ENCODE measurements at places on chromosomes 7 and 10.

- DNase-seq, result no peak
Measured at GRCh38 chr7:80593869-80594586, 44.4 kb upstream of the CD36 start.

- DNase-seq, result no peak
Measured at GRCh38 chr7:41247143-41247865, 455.6 kb downstream of the INHBA start.

DNA sequence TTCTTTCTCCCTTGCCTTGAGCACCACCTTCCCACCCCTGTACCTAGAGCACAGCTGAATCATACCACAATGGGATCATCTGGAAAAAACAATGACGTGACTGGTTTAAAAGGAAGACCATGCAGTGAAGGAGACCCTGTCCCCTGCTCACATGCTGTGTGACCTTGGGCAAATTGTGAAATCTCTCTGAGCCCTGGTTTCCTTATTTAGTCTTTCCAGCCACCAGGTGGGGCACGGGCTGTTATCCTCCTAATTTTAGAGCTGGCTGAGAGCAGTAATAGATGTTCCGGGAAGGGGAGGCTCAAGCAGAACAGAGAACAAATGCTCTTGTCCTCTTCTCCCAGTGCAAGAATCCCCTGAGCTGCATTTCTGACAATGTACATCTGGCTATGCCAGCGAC lies 198.3 kb downstream of the RPS24 start:
- DNase-seq, result peak; percentile 30

- DNase-seq, result no peak
Measured at GRCh38 chr7:132836746-132837145, 245.1 kb downstream of the CHCHD3 start.

DNA sequence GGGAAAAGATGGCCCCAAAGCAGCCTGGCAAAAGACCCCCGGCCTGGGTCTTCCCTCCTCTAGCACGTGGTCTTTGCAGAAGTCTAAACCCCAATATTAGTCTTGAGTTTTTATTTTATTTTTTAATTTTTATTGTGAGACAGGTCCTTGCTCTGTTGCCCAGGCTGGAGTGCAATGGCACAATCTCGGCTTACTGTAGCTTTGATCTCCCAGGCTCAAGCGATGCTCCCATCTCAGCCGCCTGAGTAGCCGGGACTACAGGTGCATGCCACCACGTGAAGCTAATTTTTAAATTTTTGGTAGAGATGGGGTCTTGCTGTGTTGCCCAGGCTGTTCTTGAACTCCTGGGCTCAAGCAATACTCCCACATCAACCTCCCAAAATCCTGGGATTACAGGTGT lies 40.3 kb upstream of the MXI1 start:
- DNase-seq, result no peak

DNA sequence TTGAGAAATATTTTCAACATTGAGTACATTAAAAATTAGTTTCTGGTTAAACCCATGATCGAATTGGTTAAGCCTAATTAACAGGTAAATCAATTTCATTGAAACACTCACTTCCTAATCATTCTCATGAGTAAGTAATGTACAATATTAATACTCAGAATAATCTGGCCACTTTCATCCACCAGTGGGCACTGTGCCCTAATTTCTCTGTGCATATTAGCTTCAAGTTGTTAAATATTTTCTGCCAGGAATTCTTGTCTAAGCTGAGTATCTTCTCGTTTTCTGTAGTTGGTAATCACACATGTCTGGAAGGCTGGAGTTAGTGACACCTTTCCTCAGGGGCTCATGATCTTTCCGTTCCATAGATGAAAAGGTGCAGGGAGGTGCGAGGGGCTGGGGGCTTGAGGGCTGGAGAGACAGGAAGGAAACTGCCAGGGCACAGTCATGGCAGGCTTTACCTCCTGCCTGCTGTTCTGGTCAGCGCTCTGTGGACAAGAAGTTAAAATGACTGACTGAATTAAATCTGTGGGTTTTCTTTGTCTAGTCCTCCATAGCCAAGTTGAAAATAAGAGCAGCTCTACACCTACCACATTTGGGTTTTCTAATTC lies 71.9 kb downstream of the WIPF3 start:
- DNase-seq, result no peak

DNA sequence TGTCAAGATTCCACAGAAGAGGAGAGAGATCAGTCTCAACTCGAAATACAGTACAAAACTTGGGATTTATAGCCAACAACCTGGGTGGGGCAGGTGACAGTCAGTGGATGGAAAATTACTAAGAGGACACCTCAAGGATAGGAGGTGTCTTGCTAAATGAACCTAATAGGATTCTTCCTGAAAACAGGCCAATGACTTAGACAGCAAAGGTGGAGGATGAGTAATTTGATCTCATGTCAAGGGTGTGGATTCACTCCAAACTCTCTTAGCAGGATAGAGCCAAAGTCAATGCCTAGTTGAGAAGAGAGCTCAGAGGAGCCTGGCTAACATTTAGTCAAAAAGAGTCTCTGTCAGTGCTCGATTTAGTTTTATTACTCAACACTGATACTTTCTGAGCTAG lies 106.7 kb upstream of the INSYN2A start:
- DNase-seq, result no peak

- peak; percentile 79 for DNase-seq
Measured at GRCh38 chr10:61896854-61897661, 4.4 kb upstream of the ARID5B start.

DNA sequence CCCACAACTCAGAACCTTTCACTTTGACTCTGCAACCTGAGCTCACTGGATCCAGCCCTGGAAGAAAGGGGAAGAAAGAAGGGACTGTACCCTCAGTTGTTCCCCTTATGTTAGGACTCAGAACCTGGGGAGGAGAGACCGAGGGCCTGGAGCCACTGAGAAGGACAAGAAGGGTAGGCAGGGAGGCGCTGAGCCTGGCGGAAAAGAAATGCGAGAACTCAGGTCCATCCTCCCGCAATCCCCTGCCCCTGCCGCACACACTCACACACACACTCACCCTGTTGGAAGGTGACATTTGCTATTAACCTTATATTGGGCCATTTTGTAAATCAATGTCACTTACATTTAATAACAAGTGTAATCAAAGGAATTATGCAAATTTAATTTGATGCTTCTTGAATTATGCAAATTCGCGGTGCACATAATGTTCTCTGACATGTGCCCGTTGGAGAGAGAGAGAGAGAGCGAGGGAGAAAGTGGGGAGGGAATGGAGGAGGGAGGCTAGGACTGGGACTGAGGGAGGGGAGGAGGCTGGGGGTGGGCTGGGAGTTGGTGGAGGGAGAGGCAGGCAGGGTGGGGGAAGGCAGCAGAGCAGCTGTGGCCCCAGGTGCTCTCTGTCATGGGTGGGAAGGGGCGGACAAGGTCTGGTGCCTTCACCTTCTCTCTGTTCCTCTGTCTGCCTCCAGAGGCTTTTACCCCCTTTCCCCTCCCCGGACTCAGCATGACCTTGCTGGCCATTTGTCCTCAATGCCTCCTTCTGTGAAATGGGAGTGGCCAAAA lies 99.6 kb upstream of the PAX2 start:
- no peak for DNase-seq

DNA sequence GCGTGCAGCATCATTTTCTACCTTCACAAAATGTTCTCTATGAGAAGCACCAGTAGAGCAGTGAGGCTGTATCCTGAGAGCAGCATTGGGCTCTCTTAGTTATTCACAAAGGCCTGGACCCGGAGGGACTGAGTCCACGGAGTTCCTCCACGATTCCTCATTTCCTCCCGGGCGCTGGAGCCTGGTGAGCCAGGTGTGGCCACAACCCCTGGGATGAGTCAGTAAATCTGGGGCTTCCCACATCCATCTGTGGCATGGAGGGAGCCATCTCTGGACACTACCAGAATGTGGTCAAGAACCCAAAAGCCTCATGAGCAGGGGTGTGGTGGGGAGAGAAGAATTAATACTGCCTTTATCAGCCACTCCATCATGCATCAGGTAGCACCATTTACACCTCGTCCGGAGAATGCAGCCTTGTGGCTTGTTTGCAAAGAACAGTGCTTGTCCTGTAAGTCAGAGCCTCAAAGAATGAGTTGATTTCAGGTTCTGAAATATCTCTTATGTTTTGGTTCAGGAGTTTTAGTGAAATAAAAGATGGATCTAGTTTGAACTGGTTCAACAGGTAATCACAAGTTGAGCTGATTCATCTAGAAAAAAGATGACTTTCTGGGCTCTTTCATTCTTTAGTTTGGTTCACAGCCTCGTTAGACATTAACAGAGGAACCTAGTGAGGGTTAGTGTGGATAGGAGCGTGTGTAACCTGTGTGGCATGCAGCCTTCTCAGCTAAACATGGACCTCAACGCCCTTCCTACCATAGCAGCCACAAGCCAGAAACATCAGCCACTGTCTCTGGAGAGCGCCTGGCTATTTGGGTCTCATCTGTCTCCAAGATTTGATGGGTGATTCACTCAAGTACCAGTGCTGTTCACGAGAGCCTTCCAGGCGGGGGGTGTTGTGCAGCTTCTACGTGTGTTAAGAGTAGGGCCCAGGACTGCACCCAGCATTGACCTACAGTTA lies 95.2 kb downstream of the WDR37 start:
- no peak for DNase-seq

DNA sequence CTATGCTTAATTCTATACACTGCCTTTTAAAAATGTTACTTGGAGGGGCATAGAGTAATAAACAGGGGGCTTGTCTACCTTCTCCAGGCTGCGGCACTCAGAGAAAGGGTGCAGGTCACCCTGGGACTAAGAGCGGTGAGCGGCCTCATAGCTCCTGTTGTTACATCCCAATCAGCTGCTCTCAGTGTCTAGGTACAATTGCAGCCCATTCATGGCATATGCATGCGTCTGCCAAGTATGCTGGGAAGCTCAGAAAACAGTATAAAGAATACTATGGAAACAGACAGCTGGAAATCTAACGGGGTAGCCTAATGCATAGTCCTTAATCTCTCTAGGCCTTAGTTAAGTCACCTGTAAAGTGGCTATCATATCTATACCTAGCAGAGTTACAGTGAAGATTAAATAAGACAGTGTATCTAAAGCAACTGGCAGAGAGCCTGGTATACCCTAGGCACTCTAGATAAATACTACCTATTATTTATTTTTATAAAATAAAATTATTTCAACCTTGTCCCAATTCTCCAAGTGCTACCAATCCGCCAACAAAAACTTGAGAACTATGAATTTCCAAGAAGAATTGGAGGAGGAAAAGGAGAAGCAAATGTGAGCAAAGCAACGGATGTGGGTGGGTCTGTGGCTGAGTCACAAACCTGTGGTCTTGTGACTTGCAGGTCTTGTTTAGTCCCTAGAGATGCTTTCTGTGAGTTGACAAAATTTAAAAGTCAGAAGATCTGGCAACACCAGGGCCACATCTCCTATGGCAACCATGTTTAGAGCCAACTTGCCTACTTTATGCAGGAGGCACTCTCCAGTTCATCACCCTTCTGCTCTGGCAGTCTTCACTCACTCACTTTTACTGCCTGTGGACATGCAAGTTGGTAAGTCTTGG lies 183.0 kb downstream of the RAPGEF5 start:
- DNase-seq, result no peak

DNA sequence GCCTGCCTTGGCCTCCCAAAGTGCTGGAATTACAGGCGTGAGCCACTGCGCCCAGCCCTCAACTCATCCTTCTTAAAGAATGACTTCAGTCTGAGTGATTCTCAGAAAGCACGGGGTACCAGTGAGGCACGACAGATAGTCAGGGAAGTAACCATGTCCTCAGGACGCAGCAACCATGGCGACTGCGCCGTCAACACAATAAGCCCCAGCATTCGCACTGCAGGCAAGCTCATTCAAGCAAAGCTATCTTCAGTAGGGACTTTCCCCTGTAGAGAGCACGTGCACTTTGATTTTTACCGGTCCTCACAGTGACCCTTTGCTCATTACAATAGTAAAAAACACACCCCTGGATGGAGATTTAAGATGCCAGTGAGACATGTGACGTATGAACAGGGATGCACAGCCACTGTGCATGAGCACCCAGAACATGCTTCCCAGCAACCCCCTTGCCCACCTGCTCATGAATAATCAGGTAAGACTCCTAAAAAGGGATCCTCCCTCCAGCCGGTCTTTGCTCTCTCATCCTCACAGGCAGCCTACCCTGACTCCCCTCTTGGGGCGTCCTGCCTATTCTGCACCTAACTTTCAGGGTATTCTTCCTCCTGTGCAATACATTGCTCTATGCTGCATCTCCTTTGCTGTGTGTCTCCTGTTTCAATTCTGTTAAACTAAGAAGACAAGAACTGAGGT lies 9.1 kb downstream of the WDR86 start:
- no peak for DNase-seq

DNA sequence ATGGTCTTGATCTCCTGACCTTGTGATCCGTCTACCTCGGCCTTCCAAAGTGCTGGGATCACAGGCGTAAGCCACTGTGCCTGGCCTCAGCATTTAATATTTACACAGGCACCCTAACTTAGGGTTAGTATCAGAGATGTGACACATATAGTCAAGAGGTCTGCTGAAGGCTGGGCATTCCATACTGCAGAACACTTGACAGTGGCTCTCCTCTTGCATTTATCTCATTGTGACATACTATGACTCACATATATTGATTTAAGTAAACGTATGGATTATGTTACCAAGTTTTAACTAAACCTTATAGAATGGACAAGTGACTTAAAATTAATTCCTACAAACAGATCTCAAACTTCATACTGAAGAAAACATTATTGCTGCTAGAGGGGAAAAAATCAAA lies 36.6 kb downstream of the BRAF start:
- DNase-seq, result no peak

GRCh38 chr10:96840841-96841518 lies 8.9 kb downstream of the LCOR start:
- no peak for DNase-seq

- DNase-seq, result no peak
Measured at GRCh38 chr7:4755045-4755444, 20.4 kb upstream of the AP5Z1 start.

DNA sequence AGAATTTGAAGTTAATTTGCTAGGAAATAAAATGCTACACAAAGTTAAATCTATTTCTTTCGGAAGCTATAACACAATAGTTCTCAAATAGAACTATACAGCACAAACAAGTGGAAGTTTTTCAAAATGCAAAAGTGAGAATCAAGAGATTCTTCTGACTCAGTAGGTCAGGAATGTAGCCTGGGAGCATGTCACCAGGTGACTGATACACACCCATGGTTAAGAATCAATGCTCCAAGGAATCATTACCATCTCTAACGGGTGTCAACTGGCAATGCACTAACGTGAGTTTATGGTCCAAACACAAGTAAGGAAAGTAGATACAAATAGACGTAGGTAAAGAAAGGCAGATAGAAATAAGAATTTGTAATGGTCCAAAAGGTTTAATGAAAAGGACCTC lies 170.5 kb downstream of the SRPK2 start:
- no peak for DNase-seq

DNA sequence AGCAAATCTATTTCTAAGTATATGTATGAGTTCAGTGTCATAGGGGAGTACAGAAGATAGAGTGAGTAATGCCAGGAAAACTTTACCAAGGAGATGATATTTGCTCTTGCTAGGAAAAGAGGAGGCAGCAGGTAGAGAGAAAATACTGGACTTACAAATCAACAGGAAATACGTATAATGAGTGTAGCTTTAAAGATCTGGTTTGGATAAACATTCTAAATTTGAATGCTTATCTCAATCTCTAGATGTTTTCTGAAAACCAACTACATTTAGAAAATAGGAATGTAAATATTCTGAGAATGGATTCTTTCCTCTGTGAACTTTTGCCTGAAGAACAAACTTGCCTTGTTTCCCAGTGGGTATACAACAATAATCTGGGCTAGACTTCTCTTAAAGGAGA lies 46.9 kb upstream of the GNAI1 start:
- DNase-seq, result no peak
